ENCODE measurements at places on chromosomes 7 and 10.
A peak's percentile ranks its signal among the peaks of the same experiment; 100 is the strongest.

DNA sequence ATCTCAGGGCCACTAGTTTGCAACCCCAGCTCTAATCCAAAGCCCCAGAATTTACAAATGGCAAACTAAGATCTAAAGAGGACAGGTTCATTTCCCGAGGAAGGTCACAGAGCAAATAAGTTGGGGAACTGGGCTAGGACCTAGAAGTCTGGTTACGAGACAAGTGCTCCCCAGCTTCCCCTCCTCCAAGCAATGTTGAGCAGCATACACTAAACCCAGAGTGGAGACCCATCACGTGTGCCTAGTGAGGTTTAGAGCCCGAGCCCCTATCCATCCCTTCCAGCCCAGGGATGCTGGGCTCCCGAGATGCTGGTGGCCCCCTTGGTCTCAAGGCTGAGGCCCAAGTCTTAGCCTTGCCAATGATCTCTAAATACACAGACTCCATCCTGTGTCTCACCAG is 209.5 kb upstream of the ZMIZ1 start:
- DNase-seq: no peak

GRCh38 chr7:38893061-38893460 is 15.9 kb downstream of the VPS41 start:
- no peak for DNase-seq

- no peak for DNase-seq
Observed at GRCh38 chr10:2023687-2024086, 286.4 kb upstream of the ADARB2 start.

- DNase-seq: peak; percentile 88
Observed at GRCh38 chr7:732094-732541, 5.0 kb upstream of the PRKAR1B start.

- no peak for DNase-seq
Observed at GRCh38 chr10:110151971-110152370, 55.4 kb upstream of the MXI1 start.

DNA sequence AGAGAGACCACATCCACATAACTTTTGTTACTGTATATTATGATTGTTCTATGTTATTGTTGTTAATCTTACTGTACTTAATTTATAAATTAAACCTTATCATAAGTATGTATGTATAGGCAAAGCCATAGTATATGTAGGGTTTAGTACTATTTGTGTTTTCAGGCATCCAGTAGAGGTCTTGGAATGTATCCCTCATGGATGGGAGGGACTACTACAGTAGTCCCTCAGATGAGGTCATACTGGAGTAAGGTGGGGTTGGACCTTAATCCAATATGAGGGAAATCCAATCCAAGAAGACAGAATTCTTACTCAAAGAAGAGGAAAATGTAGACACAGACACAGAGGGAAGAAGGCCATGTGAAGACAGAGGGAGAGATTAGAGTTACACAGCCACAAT is 34.1 kb upstream of the MALRD1 start:
- DNase-seq: no peak

GRCh38 chr10:118568327-118568848 is 27.1 kb downstream of the PRLHR start:
- peak; percentile 52 for DNase-seq

DNA sequence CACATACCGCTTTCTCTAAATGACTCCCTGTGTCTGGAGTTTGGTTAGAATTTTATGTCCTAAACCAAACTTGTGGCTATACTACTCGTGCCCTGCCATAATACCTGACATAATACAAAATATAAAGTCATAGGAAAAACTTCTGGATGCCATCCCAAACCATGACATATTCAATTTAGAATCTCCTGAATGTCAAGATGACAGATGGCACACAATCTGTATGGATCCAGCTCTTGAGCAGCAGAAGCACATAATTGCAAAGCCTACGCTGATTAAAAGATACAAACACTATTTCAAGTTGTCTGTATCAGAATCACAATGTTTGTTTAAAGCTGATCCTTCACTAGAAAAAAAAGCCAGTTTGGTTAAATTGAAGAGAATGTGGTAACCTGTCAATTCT is 22.4 kb upstream of the CDC14C start:
- no peak for DNase-seq

- DNase-seq: no peak
Observed at GRCh38 chr7:124057872-124058271, 25.0 kb upstream of the TMEM229A start.

- DNase-seq: no peak
Observed at GRCh38 chr7:122622682-122623081, 76.2 kb downstream of the RNF133 start.

- no peak for DNase-seq
Observed at GRCh38 chr10:110415809-110416208, 81.9 kb upstream of the DUSP5 start.

DNA sequence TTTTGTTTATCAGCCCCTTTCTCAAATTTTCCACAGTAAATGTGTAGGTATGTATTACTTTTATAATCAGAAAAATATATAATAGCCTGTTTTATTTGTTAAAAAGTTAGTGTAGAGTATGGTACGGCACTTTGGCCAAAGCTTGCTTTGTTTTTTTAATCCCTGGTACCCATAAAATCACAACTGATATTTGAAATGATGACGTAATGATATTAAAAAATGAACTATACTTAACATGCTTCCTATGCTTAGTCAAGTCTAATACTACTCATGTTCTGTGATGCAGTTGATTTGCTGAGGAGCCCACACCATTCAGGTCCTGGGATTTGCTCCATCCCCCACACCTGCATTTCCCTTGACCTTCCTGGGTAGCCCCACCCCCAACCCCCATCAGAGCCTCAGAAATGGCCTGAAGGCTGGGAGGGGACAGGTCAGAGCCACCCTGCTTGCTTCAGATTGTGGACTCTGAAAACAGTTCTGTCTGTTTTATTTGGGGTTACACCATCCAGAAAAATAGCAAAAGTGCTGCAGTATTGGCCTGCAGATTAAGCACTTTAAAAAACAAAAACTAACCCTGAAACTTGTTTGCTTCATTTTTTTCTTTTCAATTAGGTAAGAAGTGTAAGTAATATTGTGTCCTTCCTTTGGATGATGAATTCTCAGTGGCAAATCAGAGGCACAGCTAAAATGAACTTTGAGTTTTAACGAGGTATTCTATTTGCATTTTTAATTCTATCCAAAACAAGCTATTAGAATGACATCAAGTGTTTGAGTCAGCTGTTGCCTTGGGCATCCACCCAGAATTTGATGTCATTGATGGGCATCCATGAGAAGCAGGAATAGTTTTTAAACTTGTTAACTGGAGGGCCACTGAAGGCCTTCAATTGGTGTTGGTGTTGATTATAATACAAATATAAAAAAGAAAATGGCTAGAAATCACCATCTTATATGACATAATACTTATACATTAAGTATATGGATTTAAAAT is 23.3 kb downstream of the PLCE1 start:
- DNase-seq: no peak

- DNase-seq: no peak
Observed at GRCh38 chr10:100745882-100746783, 751 bp downstream of the PAX2 start.

- no peak for DNase-seq
Observed at GRCh38 chr7:54782829-54783228, 23.8 kb upstream of the SEC61G start.

GRCh38 chr10:142371-142770 is 7.1 kb downstream of the ZMYND11 start:
- no peak for DNase-seq

DNA sequence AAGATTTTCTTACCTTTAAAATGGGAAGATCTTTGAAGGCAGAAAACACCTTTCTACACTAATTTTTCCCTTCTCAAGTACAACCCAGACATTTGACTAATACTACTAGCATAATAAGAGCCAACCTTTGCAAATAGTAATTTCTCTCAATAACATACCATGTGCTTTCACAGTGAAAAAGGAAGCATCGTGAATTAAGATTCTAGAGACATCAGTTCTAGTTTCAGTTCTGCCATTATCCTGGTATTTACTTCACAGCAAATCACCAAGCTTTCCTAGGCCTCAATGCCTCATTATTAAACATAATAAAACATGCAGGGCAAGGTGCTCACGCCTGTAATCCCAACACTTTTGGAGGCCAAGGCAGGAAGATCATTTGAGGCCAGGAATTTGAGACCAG is 24.9 kb downstream of the GSAP start:
- no peak for DNase-seq

DNA sequence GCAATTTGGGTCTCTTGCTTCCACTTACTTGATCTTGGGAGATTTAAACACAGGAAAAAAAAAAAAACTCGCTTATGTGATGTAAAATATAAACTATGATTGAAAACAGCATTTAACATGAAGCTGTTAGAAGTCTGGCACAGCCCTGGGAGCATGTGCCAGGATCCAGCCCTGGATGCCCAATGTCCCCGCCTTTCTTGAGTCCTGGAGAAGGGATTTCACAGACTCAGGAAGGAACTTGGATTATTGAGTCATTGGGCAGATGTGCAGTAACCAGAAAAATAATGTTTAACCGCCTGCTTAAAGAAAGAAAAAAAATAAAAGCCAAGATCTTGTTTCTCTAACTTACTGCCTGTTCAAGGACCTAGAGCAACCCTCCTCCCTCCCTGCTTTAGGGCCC is 3.7 kb upstream of the JCAD start:
- no peak for DNase-seq

DNA sequence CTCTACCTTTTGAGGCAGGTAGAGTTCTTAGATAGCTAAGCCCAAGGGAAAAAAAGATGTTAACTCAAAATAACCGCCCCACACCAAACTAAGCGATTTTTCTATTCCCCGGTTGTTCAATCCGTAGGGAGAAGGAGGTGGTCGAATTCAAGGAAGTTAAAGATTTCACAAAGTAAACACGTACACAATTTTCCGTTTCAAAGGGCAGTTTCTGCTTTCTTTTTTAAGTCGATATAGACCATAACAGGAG is 842 bp downstream of the KBTBD2 start:
- no peak for DNase-seq

DNA sequence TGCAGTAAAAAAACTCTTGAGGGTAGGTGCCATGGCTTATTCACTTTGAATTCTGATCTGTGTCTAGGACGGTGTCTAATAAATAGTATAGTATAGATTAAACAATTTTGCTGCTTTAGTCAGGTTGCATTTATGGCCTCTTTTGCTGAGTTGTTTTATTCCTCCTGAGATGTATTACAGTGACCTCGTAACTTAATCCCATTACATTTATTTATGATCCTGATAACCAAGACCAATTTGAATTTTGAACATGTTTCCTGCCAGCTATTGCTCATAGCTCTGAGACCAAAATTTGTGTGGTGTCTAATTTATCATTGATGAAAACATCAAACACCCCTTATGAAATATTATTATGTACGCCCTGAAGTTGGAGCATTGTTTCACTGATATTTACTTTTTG is 381.9 kb upstream of the SEMA3C start:
- no peak for DNase-seq

DNA sequence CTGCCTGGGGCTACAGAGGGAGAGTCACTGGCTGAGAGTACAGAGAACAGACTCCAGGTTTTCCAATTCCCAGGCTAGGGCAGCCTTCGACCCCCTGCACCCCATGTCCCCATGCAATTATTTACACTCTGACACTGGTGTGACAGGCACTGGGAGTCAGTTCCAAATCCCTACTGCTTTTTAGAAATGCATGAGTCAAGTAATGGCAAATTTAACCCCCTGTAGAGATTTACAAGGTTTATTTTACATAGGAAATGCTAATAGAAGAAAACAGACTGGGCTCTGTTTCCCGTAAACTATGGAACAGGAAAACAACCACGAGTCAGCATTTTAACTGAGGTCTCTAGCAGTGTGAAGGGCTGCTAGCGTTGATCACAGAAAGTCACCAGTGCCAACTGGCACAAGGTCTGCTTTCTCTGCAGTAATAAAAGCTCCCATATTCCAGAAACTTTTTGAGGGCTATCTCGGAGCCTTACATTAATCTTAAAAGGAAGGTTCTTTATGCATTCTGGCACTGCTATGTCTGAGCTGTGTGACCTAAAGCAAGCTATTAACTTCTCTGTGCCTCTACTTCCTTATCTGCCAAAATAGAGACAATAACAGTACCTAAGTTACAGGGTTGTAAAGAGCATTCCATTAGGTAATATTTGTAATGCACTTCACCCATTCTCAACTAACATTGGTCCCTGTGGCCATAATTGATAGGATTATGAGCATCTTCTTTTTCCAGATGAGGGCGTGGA is 28.2 kb downstream of the NOD1 start:
- no peak for DNase-seq

DNA sequence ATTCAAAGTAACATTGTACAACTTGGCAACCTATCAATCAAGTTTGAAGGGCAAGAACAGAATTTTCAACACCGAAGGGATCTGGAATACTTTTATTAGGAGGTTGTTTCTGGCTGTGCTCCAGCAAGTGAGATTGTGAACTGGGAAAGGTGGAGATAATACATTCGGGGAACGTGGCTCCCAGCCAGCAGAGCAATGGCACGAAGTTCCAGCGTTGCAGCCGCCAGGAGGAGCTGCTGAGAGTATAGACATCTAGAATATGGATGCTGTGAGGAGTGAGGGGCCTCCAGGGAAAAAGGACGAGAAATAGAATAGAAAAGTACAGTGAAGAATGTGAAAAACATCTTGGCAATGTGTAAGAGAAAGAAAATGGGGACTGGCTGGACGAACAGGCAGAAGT is 69.5 kb downstream of the TCERG1L start:
- no peak for DNase-seq

Data from large intestine (tissue), 12 donors.